Activated CD8-positive, alpha-beta memory T cell treated with anti-CD3 and anti-CD28 coated beads for 1 hour (primary cell): ENCODE measurements at places on chromosomes 13 and 19.

DNA sequence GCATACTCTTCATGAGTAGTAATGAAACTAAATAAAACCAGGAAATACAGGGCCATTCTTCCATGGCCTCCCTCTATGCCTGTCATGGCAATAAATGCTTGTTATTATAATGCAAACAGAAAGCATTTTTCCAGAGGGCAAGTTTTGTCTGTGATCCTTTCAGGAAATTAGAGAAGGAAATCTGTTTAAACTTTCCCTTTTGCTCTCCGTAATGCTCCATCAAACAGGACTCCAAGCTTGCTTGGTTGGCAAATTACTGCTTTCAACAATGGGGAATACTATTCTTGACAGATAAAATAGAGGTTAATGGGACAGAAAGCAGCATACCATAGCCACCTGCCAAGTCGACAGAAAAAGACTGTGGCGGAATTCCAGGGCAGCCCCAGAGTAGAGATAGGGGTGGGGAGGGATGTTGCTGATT lies 252.5 kb downstream of the LHFPL6 start:
- no peak for DNase-seq

GRCh38 chr19:40744554-40745401 lies 5.5 kb downstream of the ACTMAP start:
- DNase-seq: no peak

- DNase-seq: no peak
These were observed 197.6 kb downstream of the MAB21L1 start for GRCh38 chr13:35278917-35279316.

DNA sequence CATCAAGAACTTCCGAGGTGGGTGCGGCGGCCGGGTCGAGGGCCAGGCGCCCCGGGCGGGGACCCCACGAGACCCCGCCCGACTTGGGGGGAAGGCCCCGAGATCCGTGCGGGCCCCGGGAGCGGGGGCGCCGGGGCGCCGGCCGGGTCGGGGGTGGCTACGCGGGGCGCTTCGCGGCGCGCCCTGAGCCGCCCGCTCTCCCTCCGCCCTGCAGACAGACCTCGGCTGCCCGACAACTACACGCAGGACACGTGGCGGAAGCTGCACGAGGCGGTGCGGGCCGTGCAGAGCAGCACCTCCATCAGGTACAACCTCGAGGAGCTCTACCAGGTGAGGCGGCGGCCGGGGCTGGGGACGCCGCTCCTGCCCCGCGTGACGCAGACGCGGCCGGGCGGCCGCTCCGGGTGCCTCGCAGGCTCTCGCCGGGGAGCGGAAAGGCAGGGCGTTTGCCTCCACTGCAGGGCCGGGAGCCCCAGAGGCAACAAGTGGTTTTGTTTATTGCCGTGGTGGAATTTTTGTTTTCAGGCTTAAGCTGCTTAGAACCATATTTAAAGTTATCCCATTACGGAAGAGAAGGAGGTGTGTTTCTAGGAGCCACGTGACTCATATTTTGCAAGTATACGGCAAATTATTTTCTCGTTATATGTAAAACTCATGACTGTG lies 477 bp downstream of the CUL4A start:
- peak; percentile 49 for DNase-seq
